AG09309 (cell line): ENCODE measurements at places on chromosomes 7 and 10.
A peak's percentile ranks its signal among the peaks of the same experiment; 100 is the strongest.

- DNase-seq = no peak
Observed at GRCh38 chr7:118418433-118418832, 193.9 kb downstream of the ANKRD7 start.

DNA sequence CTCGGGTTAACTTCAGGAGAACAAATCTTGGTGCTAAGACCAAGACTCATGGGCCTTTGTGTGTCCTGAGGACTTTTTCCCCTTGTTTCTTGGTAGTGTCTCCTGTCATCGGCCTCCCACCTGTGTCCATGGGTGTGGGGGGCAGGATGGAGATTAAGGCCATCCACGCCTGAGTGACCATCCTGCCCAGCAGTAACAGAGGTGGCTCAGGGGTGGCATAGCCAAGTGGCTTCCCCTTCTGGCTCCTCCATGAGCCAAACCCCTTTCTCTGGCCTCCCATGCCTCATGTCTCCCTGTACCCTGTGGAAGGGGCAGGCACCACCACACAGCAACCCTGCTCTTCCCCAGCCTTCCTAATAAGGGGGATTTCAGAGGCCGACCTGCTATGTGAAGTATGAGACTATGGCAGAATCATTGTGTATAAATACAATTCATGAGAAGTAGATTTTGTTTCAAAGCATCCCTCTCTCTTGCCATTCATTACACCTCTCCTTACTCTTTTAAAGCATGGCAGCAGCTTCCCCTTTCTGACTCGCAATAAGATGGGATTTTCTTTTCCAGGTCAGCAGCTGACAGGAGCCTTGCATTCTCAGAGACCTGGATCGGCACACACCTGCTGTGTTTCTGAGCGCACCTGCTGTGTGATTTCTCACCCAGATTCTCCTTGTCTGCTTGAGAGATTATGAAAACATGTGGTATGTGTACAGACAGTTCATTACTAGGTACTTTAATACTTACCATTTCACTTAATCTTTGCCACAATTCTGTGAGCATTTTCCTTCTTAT lies 102.5 kb downstream of the XPNPEP1 start:
- DNase-seq = no peak

GRCh38 chr7:25732766-25733217 lies 419.2 kb upstream of the NFE2L3 start:
- DNase-seq = no peak

- DNase-seq = no peak
Observed at GRCh38 chr10:35306852-35307251, 29.5 kb upstream of the CCNY start.

DNA sequence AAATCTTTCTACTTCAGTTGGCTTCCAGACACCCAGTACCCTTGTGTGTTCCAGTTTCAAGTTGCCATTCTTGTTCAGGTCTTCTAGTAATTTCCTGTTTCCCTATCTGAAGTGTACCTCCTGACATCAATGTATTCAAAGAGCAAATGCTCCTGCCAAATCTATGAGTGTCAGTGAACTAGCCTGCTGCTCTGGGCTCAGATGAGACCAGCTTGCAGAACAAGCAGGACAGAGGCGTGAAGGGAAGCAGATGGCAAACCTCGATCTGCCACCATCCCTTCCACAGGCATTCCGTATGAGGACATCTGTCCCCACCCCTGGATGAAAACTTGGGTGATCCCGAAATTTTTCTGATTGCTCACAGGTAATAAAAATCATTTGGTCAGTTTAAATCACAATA lies 4.4 kb upstream of the MPP7 start:
- DNase-seq = no peak

DNA sequence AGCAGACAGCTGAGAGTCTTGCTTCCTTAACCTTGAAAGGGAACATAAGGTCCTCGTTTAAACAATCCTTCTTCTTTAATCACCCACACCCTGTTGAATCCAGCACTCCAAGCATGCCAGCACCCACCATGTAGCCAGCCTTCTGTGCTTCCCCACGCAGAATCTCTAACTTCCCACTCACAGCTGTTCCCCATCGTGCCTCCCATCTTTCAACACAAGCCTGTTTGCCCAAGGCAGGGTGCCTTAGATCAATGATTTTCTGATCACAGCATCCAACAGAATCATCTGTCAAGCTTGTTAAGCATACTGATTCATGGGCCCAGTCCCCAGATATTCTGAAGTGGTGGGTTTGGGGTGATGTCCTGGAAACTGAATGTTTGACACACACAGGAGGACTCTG lies 530.8 kb downstream of the SH2D4B start:
- no peak for DNase-seq

DNA sequence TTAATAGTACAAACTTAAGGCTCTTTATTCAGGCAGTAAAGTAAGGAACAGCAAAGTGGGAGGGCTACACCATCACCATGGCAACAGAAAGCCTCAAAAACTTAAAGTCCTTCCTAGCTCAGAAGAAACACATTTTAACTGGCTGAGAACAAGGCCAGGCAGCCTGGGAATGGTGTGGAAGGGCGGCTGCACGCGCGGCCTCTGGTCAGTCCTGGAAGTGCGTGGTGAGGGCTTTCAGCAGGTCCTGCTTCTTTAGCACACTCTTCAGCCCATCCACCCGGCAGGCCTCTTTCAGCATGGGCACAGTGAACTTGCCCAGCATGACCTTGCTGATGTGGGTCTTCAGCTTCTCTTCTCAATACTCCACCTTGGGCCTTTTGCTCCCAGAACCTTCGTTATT lies 133.0 kb downstream of the CYP26A1 start:
- no peak for DNase-seq

DNA sequence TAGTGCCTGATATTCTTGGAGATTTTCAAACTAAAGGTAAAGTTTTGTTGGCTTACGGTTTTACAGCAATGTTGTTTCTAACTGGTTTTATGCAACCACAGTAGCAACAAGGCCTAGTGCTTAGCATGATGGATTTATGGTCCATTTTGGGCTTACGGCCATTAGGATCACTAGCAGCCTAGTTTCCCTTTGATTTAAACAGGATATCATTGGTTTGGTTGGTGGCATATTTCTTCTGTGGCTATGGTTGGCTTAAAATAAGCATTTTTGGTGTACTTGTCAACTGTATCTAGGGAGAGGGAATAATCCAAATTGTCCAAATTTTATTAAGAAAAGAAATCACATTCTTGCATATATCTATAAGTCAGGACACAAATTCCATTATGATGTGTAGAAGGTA lies 194.0 kb downstream of the HDAC9 start:
- DNase-seq = no peak

- peak; percentile 55 for DNase-seq
Observed at GRCh38 chr10:61975391-61975932, 74.0 kb downstream of the ARID5B start.

GRCh38 chr10:131577786-131578471 lies 266.4 kb upstream of the TCERG1L start:
- no peak for DNase-seq

DNA sequence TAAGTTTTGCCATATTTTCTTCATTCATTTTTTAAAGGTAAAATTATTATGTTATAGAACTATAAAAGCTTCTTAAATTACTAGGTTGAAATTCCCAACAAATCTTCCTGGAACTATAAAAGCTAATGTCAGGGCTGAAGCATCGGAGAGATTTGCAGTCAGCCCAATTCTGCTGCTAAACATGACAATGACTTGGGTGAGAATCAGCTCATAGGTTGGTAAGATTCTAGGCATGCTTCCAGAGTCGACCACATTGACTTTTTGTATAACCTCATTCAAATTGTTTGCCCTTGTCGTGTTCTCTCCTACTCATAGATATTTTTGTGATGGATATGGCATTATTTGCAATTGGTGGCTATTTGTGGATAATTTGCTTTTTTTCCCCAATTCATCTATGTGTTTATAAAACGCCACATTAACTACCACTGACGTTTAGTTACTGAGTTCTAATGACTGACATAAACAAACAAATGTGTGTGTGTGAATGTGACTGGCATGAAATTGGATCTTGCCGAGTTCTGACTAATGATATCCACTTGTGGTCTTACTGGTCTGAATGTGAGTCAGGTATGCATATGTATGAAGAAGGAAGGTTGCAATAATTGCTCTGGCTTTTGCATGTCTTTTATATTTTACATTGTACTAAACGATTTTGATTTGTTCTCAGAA lies 579.8 kb downstream of the PARD3 start:
- no peak for DNase-seq

DNA sequence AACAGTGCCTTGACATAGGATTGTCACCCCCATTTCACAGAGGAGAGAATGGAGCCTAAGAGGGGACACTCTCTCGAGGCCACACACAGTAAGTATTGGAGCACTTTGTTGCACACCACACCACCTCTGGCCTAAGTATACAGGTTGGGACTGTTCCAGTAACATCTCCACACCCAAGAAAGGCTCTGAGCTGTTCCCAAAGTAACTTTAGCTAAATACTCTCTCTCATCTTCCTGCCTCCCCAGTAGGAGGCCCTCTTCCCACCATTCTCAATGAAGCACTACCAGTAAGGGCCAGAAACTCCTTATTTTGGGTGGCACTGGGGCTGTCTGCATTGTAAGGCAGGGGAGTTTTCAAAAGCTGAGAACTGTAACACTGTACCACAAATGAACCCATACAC lies 189.5 kb downstream of the ZNF438 start:
- DNase-seq = no peak

- no peak for DNase-seq
Observed at GRCh38 chr7:151836927-151837205, 40.0 kb downstream of the PRKAG2 start.

DNA sequence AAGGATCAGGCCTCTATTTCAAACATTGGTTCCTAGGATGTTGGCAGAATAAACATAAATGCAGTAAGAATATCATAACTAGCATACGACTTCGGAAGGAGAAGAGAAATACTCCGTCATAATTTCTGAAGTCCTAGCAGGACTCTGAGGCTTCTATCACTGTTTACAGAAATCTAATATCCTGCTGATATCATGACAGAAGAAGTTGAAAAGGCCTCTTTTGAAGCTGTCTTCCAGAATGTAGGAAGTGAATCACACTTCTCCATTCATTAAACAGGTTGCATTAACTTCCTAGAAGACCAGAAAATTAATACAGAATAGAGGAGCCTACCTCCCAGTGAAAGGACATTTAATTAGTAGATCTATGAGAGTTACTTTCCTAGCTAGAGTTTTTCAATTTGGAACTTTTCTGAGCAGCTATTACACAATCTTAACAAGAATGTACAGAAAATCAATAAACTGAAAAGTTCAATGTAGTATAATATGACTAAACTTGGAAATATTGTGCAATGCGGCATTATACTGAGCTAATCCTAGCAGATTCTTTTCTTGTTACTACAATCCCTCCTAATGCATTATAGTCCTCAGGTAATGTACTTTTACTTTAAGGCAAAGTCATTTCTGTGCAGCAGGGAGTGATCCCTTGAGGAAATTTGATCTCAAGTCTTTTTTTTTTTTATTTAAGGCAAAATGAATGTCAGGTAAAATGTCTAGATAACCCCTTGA lies 622.6 kb upstream of the CELF2 start:
- no peak for DNase-seq

- DNase-seq = no peak
Observed at GRCh38 chr7:77897004-77897547, 98.5 kb downstream of the PHTF2 start.

DNA sequence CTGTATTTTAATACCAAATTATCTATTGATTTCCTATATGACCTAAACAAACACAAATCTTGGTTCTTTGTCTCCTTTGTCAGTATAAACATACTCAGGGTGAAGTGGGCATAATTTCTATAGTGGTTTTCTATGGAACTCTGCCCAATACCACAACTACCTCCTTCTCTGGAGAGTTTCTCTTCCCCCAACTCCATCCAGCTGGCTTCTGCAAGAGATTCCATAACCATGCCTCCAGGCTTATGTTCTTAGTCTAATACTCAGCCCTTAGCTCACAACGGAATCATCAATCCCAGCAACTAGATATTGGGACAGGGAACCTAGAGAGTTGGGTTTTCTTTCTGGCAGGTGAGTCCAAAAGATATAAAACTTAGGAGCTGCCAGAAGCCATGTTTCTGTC lies 127.3 kb downstream of the TRIL start:
- DNase-seq = no peak

DNA sequence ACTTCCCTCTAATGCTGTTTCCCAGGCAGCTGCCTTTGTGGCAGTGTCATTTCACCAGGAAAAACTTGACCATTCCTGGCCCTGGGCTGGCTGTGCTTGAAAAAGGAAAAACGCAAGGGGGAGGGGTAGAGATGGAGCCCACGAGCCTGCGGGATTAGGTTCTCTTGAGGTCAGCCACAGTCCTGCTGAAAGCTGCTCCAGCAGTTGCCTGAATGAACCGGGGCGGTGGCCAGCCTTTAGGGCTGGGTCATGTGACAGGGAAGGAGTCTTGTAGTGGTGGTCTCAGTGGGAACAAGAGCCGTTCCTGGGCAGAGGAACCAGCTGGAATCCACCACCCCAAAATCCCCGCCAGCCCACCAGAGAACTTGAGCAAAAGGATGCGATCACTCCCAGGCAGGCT lies 51.2 kb upstream of the LRRC4 start:
- no peak for DNase-seq

DNA sequence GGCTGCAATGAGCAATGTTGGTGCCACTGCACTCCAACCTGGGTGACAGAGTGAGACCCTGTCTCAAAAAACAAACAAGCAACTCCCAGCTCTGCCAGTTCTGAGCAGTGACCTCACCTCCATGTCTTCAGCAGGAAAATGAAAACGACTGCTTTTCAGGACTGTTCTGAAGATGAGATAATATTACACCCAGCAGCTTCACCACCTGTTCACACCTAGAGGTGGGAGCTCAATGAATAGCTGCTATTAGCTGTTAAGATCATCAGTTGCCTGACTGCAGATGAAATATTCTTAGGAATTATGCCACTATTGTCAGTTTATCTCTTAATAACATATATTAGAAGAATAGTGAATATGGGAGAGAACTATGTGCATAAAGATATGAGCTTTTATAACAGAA lies 48.4 kb upstream of the CYTH3 start:
- DNase-seq = no peak

DNA sequence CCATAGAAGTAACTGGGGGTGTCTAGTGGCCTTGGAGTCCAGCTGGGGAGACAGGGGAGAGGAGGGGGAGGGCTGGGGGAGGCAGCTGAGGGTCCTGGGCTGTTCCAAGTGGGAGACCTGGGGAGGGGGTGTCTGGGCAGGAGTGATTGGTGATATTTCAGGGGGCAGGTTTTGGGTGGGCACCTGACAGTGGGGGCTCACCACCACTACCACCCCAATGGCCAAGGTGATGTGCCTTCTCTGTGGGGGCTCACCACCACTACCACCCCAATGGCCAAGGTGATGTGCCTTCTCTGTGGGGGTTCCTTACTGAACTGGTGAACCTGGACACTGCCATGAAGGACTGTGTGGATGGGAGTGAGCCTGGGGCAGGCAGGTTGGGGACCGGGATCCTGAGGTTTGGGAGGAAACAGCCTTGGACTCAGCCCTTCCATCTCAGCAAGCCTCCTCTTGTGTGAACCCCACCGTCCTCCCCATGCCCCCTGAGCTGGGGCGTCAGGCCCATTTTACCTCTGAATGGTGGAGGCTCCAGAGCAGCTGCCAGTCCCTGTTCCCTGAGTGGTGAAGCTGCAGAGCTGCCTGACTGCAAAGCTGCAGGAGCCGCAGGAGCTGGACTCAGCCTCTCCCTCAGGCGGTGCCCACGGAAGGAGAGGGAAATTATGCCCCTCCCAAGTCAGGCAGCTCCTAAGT lies 50.6 kb upstream of the ZNF716 start:
- no peak for DNase-seq
